ENCODE measurements at places on chromosomes 1 and 21. TPM values are rescaled to one million over a fixed set of nuclear protein-coding genes. Genes with fewer than 3 reads are reported as not detected.

The CFAP107 gene
- not detected for total RNA-seq

The SPATA46 gene
- not detected for total RNA-seq

The NEGR1 gene
- 22.2 TPM for total RNA-seq

The FCGR3B gene
- not detected for total RNA-seq

The CYP4X1 gene
- not detected for total RNA-seq

The SH3BP5L gene
- total RNA-seq, result 31.1 TPM

The FMO1 gene
- total RNA-seq, result 5.8 TPM

The HES4 gene
- total RNA-seq, result 0.49 TPM

The FAM177B gene
- total RNA-seq, result not detected

The OR14K1 gene
- total RNA-seq, result 0.49 TPM

The FAM151A gene
- not detected for total RNA-seq

The FHAD1 gene
- total RNA-seq, result 14.9 TPM

The RAVER2 gene
- total RNA-seq, result 16.6 TPM

The MIS18A gene
- total RNA-seq, result 2.4 TPM

The AGMAT gene
- total RNA-seq, result 0.16 TPM

The OR10Z1 gene
- total RNA-seq, result not detected

The OR2AK2 gene
- not detected for total RNA-seq

Data from hair follicle dermal papilla cell (primary cell).